ENCODE measurements at places on chromosomes 6 and 20.

GRCh38 chr6:109702791-109703190, 11.7 kb downstream of the FIG4 start:
- no peak for DNase-seq

DNA sequence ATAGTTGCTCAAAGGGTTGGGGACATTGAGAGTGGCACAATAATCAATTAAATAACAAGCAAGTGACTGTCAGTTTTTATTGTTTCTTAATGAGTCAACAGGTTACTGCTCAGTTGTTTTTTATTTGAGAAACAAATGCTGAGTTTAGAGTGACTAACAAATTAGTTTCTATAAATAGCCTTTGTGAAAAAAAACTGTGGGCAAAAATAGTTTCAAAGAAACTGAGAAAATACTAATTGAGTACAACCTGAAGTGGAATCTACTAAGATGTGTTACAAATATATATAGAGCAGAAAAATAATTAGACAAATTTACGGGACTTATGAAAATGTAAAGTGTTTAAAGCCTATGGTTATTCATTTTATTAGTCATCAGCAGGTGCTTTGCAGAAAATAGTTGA, 22.3 kb downstream of the BEND6 start:
- DNase-seq: no peak

GRCh38 chr6:7909323-7910276, 988 bp downstream of the TXNDC5 start:
- peak; percentile 36 for DNase-seq

DNA sequence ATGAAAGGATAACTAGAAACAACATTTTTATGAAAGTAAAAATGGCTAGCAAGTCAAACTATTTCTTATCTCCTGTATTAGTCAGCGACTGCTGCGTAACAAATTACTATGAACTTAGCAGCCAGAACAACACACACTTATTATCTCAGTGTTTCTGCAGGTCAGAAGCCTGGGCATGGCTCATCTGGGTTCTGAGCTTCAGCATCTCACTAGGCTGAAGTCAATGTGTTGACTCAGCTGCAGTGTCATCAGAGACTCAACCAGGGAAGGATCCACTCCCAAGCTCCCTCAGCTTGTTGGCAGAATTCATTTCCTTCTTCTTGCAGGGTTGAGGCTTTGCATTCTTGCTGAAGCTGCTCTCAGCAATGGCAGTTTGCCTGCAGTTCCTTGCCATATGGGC, 33.2 kb upstream of the IGF2R start:
- no peak for DNase-seq

GRCh38 chr20:61638802-61639585, 386.9 kb downstream of the CDH4 start:
- DNase-seq: no peak

GRCh38 chr6:43359831-43360230, 9.6 kb downstream of the ZNF318 start:
- DNase-seq: no peak

DNA sequence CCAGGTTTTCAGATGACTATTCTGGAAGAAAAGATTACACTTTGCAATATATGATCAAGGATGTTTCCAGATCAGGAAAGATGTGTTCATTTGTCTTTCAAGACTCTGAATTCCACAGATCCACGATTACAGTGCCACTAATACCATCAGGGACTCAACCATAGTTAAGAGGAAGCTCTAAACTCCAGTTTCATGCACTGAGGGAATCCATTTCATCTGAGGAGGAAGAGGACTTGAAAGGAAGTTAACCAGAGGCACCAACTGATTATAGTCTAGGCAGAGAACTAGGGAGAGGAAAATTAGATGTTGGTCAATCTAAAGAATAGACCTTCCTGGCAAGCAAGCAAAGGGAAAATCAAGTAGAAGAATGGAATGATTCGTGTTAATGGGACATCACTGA, 218.3 kb upstream of the PRDM1 start:
- no peak for DNase-seq

DNA sequence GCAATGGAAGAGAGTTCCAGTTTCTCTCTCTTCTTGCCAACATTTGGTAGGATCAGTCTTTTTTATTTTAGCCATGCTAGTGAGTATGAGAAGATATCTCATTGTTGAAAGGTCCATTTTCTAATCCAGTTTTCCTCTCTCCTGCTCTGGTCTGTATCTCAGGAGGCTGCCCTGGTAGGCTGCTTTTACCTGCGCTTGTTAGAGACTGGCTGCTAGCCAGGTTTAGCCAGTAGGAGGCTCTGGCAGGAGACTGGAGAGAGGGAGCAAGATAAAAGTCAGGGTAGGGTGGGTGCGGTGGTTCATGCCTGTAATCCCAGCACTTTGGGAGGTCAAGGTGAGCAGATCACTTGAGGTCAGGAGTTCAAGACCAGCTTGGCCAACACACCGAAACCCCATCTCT, 68.6 kb upstream of the FOXP4 start:
- DNase-seq: no peak

- DNase-seq: no peak
These were observed 4.1 kb downstream of the NHLRC1 start for GRCh38 chr6:18118330-18118729.

DNA sequence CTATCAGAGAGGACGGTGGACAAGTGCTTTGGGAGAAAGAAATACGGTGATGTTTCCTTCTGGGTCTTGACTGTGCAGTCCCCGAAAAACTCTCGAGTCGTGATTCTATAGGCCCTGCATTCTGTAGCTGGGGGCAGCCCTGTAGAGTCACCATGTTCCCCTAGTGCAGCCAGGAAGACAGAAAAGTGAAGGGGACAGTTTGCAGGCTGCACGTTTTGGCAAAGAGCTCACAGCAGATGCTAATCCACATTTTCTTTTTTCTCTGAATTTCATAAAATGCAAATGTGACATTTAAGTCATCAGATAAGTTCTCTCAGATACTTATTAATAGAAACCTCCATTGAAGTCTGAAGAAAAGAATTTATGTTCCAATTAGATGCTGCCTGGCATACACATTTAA, 19.5 kb downstream of the SPATS1 start:
- no peak for DNase-seq

DNA sequence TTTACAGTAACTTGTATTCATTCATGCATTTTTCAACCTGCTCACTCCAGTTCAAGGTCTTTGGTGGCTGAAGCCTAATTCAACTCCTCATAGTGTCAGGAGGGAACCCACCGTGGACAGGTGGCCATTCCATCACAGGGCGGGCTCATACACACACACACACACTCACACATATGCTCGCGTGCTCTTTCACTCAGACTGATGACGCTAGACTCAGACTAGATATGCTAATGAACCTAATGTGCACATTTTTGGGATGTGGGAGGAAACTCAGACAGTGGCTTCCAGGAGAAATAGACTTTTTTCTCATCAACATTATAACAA, 56.7 kb downstream of the TRIM27 start:
- no peak for DNase-seq

DNA sequence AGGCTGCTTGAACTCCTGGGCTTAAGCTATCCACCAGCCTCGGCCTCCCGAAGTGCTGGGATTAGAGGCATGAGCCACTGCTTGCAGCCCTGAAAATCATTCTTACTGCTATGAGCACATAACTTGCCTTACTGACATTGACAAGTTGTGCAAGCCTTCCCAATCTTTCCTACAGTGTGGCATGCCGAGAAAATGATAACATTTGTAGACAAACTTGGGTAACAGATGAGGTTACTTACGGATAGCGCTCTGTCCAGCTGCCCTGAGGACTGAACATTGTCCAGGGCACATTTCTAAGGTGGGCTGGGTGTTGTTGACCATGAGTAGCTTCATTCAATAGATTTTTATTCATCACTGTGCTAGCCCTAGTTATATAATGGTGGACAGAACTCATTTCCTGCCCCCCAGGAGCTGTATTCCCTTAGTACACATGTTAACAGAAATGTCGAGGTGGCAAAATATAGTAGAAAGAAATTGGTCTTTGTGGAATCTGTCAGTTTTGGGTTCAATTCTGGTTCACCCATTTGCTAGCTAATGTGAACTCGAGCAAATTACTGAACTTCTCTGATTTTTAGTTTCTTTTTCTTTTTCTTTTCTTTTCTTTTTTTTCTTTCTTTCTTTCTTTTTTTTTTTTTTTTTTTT, 118.4 kb upstream of the AKIRIN2 start:
- DNase-seq: no peak

DNA sequence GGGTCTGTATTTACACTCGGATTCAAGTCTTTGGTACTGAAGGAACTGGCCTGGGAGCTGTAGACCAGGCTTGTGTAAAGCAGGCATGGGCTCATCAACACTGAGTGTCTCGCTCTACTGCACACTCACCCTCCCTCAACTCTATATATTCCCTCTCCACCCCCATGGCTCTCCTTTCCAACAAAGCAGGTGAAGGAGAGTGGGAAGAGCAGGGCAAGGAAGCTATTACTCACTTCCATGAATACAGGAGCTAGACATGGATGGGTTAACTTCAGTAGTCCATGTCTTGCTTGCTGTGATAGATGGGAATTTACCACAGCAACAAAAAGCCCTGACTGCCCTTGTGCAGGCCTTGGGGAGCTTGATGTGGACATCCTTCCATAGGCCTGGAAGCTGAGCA, 20.7 kb upstream of the SLC2A12 start:
- DNase-seq: no peak

DNA sequence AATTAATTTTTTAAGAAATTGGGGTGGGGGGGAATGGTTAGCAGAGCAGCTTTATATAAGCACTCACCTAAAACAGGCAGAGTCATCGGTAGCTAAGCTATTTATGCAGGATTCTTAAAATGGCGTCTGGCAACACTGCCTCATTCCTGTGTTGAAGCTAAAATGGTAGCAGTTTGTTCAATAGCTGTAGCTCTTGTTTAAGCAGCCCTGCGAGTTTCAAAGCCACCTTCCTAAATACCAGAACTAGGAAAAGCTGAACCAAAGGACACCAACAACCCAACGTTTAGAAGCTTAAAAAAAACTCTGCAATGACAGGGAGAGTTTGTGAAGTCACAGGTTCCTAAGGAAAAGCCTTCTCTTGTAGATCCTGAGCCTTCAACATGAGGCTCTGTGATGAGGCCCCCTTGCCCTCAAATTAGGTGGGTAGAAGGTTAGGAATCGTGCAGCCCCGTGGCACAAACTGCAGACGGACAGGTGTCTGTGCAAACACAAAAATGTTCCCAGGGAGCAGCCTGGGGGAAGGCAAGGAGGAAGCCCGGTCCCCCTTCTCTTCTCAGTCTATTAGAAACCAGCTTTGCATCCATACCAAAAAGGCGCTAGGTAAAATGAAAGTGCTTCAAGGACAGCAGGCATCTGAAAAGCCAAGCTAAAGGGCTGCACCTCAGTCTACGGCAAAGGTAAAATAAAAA, 4.7 kb downstream of the ZMYND8 start:
- DNase-seq: no peak

- DNase-seq: no peak
These were observed 129.3 kb upstream of the STMND1 start for GRCh38 chr6:16972535-16972934.

DNA sequence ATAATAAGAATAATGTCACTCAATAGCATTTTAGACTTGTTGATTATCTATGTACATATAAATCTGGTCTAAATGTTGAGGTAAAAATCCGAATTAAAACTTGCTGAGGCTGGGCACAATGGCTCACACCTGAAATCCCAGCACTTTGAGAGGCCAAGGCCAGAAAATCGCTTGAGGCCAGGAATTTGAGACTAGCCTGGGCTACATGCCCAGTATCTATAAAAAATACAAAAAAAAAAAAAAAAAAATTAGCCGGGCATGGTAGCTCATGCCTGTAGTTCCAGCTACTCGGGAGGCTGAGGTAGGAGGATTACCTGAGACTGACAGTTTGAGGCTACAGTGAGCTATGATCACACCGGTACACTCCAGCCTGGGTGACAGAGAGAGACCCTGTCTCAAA, 34.2 kb upstream of the SUPT3H start:
- no peak for DNase-seq

- DNase-seq: no peak
These were observed 21.5 kb downstream of the SYNJ2 start for GRCh38 chr6:158002951-158003853.

GRCh38 chr20:36017048-36017951, 48.9 kb downstream of the CNBD2 start:
- no peak for DNase-seq

DNA sequence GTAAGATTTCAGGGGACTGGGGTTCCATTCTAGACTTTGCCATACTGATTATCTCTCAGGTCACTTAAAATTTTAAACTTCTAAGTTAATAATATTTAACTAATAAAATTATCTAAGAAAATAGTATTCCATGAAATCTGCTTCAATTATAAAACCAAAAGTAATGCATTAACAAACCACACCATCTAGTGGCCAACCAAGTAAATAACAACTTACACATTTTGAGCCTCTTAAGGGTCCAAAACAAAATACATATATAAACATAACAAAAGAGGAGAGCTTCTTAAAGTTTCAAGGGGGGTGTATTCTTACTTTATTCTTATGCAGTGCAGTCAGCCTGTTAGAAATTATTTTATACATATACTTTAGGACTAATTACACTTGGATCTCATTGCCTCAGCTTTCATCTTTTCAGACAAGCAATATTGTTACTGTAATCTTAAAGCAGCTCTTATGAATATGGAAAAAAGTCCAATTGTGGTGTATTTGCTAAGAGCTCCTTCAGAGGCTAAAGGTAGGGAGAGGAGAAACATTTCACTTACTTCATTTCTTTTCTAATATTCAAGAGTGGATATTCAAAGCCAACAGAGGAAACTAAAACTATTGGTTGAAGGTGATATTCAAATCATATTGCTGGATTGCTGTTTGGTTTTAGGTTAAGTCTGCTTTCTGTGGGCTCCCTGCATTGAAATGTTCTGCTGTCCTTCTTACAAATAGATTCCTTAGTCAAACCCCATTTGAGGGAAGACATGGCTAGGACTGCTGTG, 199.7 kb upstream of the SIM1 start:
- DNase-seq: no peak

- DNase-seq: no peak
These were observed 148.6 kb downstream of the PHACTR1 start for GRCh38 chr6:12865117-12865516.

DNA sequence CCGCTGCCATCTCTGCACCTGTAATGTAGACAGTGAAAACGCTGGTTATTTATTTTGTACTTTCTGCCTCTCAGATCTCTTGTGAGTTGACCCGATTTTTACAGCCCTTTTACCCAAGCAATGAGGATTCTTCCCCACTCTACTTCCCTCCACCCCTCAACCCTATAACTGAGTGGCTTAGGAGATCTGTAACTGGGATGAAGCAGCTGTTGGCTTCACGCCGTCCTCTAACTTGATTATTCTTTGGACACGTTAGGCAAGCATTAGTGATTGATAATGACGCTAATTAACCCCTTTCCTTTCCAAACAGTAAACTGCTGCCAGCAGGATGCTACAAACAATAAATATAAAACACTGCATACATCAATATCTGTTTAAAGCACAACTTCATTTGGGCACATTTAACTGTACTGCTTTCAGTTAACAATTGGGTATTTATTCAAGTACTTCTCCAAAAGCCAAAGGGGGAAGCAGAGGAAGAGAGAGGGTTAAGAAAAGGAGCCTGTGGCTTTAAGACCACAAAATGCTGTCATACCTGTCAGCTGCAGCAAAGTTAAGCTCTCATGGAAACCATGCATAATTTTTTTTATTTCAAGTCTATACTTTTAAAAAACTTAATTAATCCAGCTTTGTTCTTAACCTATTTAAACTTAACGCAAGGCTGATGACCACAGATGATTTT, 21.2 kb downstream of the TFAP2A start:
- DNase-seq: no peak

All from posterior cingulate gyrus (tissue), 11 donors.